Stimulated activated CD4-positive, alpha-beta T cell treated with anti-CD3 and anti-CD28 coated beads, Interleukin-12 subunit alpha, Interleukin-12 subunit beta, amount 100 ng/mL, for 24 hours (primary cell): ENCODE measurements at places on chromosomes 1 and 21.

GRCh38 chr1:21926814-21927532 is 10.1 kb downstream of the HSPG2 start:
- DNase-seq = no peak

- DNase-seq = no peak
Observed at GRCh38 chr1:245458761-245459174, 304.0 kb downstream of the KIF26B start.

DNA sequence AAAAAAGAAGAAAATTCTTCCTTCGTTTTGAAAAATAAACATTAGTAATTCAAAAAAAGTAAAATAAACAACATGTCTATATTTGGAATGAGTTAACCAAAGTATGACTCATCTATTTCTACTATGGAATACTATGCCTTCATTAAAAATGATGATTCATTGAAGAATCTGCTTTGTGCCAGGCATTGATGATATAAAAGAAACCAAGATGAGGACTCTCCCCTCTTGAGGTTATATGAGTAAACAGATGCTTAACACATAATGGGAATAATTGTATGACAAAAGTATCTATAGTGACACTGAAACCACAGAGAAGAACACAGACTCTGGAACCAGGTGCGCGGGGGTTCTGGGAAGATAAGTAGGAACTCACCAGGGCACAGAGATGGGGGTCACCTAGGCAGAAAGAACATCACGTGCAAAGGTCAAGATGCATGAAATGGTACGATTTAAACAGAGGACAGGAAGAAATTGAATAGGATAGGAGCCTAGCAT is 18.8 kb downstream of the ELF3 start:
- no peak for DNase-seq

DNA sequence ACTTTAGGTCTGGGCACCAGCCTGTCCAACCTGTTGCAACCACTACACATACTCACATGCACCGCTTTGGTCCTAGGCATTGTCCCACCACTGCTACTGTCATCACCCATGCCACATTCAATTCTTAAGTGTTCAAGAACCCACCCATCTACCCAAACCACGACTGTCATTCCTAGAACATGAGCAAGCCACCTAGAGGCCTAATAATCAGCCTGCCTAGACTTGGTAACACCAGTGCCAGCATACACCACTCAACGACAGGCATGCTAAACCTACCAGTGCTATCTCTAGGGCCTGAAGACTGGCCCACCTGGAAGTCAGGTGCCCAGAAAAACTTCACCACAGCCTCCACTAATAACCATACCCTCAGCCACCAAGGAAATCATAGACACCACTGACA is 532.8 kb upstream of the DEPDC1 start:
- no peak for DNase-seq
